Activated CD4-positive, alpha-beta memory T cell treated with anti-CD3 and anti-CD28 coated beads for 36 hours (primary cell): ENCODE measurements at places on chromosomes 7 and 10.

DNA sequence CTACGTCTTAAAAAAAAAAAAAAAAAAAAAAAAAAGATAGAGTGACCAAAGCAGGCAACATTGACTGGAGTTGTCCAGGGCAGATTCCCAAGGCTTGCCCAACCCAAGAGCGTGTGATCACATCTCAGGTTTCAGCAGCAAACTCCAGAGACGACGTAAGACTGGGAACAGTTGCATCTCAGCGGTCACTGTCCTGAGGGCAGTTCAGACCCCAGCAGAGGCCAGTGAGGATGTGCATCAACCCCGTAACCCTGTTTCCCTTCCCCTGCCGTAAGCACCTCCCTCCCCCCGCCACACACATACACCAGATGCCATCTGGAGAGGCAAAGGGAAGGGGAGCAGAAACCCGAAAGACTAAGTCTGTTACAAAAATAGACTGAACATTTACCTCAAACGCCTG lies 19.3 kb upstream of the TOMM7 start:
- no peak for DNase-seq

DNA sequence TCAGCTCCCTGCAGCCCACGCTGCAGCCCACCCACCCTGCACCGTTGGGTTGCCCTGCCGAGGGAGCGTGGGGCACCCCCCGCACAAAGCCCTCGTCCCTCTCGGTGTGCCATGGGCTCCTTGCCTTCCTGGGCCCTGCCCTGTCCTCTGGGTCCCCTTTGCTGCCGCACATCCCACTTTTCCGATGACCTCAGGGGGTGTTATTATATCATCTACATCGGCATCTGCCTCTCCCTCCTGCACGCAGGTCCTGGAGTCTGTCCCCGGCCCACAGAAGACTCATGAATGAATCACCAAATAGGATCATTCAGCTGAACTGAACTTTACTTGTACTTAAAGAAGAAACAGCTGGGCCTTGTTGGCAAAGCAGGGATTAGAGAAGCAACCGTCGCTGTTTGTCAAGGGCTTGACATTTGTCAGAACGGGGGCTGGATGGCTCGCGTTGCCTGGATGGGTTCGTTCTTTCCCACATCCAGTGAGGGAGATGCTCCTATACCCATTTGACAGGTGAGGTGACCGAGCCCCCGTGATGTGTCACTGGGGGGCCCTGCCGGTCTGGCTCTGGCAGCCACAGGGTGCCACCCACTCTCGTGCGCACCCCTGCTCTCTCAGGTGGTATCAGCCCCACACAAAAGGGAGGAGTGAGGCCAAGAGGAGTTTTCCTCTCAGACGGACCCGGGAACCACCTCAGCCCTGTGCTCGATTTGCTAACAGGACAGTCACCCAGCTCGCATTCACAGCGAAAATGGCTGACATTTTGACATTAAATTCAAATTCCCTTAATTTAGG lies 58.6 kb upstream of the EBF3 start:
- no peak for DNase-seq

- no peak for DNase-seq
Observed at GRCh38 chr10:126930131-126930882, 25.1 kb downstream of the DOCK1 start.

DNA sequence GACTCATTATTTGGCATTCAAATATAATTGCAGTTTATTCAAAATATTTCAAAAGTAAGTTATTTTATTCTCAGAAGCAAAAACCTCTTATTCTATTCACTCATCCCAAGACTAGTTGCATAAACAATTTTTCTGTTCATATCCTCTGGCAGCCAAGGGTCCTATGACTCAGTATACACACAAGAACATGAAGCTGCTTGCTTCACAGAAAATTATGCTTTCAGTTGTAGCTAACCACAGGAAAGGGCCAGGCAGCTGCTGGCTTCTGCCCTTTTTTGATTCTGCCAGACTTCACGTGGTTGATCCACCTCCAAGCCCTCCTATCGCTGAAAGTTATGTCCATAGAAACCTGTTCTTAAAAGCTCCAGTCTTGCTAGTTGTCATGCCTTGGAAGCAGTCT lies 108.8 kb downstream of the ABCA13 start:
- no peak for DNase-seq

GRCh38 chr7:1978656-1979590 lies 253.8 kb downstream of the MAD1L1 start:
- DNase-seq = no peak

GRCh38 chr7:45663965-45664633 lies 89.9 kb downstream of the ADCY1 start:
- no peak for DNase-seq

GRCh38 chr7:151008511-151009323 lies 15.6 kb downstream of the ATG9B start:
- peak; percentile 82 for DNase-seq

DNA sequence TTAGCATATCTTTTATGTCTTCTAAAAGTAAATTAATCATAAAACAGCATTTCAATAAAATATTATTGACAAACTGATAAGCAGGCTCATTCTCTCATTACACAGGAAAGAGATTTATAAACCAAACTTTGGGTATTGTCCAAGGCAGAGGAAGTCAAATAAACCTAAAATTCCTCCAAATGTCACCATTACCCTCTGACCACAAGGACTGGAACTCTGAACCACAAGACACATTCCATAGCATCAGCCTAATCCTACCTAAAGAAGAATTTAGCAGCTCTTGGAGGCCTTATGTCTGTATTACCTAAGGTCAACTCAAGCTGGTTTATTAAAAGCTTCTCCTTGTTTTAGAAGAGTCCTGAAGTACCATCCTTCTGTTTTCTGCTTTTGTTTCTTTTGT lies 82.4 kb upstream of the SLC13A1 start:
- no peak for DNase-seq

GRCh38 chr7:101330011-101330484 lies 8.4 kb upstream of the IFT22 start:
- no peak for DNase-seq
